ENCODE measurements at places on chromosomes 1 and 21.

DNA sequence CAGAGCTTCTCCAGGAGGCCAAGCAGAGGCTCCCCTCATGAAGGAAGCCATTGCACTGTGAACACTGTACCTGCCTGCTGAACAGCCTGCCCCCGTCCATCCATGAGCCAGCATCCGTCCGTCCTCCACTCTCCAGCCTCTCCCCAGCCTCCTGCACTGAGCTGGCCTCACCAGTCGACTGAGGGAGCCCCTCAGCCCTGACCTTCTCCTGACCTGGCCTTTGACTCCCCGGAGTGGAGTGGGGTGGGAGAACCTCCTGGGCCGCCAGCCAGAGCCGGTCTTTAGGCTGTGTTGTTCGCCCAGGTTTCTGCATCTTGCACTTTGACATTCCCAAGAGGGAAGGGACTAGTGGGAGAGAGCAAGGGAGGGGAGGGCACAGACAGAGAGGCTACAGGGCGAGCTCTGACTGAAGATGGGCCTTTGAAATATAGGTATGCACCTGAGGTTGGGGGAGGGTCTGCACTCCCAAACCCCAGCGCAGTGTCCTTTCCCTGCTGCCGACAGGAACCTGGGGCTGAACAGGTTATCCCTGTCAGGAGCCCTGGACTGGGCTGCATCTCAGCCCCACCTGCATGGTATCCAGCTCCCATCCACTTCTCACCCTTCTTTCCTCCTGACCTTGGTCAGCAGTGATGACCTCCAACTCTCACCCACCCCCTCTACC, 19.1 kb downstream of the CSF1 start:
- no peak for DNase-seq

DNA sequence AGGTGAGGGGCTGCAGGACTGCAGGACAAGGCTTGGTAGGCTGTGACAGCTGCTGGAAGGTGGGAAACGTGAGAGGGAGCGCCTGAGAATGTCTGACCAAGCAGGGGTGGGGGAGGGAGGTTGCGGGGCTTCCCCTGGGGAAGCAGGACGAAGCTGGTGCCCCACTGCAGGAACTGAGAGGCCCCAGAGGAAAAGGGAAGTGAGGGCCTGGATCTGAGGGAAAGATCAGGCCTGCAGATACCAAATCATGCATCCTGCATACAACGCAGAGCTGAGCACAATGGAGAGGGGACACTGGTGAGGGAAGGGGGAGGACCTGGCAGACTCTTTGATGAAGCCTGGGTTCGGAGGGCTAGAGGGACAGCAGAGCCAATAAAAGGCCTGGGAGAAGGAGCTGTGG, 65.7 kb upstream of the BACE2 start:
- DNase-seq, result no peak

DNA sequence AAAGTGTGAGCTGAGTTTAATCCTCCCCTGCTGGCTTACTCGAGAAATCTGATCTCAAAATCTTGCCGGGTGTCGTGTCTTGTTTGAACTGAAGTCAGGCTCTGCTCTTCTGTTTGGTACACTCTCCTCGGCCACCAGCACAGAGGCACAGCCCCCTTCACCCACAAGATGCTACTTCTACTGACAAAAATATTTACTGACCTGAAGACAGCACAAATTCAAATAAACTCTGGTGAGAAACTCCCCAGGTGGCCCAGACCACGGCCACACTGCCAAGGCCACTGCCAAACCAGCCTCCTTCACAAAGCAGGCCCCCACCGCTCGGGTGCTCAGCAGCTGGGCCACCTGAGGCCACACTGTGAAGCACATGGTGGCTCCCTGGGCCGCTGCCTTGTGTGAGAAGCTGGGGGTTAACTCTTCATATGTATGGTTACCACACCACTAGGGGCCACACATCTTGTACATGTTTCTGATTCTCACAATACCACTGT, 80.6 kb downstream of the TGFBR3 start:
- no peak for DNase-seq

GRCh38 chr1:35186239-35186638, 6.7 kb downstream of the SFPQ start:
- no peak for DNase-seq

DNA sequence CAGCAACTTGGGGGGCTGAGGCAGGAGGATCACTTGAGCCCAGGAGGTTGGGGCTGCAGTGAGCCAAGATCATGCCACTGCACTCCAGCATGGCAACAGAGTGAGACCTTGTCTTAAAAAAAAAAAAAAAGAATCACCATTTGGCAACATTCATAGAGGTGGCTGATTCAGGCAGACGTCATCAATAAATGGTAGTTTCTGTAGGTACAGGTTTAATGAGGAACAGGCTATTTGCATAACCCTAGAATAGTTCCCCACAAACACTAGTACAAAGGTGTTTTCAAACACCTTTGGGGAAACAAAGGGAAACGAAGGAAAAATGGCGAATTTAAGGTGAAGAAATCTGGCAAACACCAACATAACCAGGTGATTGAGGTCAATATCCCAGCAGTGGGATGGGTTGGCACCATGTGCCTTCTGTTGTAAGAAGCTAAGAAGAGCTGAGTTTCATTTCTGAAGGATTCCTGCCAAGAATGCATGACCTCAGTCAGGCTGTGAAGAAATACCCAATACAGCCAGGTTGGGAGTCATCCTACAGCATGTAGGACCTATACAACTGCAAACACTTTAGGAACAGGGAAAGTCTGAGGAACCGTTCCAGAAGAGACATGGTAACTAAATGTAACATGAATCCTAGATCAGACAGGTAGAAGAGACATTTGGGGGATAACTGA, 5.6 kb downstream of the LPAR3 start:
- no peak for DNase-seq

DNA sequence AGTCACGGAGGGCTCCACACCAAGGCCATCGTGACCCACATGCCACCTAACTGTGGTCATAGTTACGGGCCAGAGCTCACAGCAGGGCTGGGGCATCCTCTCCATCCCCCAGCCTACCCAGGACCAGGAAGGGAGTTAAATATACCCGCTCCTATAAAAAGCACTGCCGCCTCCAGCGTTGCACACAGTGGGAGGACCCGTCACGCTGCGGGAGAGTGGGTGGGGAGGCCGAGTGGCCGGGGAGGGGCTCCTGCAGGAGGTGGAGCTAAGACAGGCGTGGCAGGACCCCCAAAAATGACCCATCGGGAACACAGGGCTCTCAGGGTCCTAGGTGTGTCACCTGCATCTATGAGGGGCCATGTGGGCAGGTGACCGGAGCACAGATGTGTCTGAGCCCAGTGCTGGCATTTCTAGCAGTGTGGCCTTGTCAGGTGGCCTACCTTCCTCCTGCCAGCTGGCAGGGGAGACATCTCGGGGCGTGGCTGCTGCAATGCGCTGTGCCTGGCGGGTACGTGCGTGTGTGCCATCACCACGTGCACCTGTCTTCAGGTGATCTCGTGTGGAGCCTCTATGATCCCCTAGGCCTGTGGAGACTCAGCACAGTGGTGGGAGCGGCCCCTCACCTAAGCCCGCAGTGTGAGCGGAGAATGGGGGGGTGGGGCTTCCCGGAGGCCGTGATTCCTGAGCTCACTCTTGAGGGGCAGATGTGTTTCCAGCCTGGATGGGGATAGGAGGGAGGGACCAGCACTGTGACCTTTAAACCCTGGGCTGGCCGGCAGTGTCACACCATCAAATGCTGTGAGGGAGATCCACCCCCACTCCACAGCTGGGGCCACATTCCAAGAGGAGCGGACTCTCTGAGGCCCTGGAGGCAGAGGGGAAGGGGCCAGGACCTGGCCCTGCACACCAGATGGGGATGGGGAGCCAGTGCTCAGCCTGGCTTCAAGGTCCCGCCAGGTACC, 17.7 kb downstream of the AGRN start:
- DNase-seq, result no peak

DNA sequence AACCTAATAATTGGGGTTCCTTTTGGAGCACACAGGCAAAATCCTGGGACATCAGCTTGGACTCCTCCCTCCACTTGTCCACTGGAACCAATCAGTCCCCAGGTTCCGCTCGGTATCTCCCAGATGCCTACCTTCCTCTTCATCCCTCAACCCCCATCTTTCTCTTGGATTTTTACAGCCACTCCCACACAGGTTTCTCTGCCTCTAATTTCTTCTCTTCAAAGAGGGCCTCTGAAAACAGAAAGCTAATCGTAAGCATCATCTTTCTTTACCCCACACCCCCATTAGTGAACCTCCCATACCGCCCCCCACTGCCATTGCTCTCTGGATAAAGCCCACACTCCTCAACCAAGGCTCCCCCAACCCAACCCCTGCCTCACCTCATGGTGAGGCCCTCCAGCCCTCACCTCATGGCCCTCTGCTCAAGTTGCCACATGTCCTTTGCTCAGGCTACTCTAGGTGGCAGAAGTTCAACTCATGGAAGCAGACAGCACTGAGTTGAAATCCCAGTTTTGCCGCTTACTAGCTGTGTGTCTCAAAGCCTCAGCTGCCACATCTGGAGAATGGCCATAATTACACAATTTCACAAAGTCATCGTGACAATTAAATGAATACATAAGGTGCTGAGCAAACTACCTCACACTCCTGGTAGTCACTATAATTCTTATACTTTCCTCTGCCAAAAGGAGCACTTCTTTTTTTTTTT, 18.1 kb upstream of the WASF2 start:
- no peak for DNase-seq

GRCh38 chr1:37602750-37603694, 7.3 kb upstream of the GNL2 start:
- DNase-seq, result peak; percentile 99

DNA sequence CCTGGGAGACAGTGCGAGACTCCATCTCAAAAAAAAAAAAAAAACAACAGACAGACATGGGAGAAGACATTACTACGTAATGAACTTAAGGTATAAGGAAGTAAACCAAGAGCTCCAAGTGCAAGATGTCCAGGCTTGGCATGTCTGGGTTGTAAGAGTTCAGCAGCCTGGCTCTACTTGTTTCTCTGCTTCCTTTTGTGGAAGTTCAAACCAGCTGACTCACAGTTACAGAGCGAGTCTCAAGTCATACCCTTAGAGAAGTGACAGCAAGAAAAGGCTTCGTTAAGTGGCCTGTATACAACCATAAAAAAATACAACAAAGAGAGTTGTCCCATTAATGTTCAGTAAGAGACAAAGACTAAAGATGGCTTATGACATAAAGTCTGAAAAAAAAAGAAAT, 1.3 kb downstream of the RIT1 start:
- DNase-seq, result no peak

GRCh38 chr1:37486680-37487618, 12.6 kb downstream of the ZC3H12A start:
- DNase-seq, result peak; percentile 99

GRCh38 chr21:44576025-44576420, 2.5 kb downstream of the KRTAP10-4 start:
- no peak for DNase-seq

DNA sequence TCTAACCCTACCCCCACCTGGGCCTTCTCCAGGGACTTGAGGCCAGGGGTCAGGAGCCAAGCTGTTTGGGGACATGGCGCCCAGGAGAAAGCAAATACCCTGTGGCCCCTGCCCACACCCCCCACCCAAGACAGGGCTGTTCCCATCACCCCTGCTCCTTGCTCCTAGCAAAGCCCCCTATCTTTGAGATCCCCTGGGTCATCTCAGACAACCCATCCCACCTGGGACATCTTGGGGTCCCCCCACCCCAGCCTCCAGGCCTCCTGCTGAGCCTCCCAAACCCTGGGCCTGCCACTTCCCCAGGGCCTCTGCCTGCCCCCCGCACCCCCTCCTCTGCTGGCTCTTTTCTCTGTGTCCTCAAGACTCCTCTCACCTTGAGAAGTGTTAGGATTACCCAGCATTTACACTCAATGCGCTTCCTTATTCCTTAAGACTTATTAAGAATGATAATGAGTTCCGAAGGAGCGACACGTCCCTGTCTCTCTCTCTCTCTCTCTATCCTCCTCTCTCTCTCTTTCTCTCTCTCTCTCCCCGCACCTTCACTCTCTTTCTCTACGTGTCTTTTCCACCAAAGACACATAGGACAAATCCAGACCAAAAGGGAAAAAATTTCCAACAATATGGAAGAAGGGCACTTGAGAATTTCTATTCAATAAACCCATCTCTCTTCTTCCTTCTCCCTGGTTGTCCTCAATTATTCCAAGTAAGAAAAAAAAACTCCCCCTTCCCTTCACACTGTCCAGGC, 7.2 kb downstream of the CASZ1 start:
- DNase-seq, result no peak

- DNase-seq, result no peak
Measured at GRCh38 chr1:229128066-229128608, 142.8 kb upstream of the RAB4A start.

GRCh38 chr1:174408146-174408545, 39.6 kb upstream of the GPR52 start:
- DNase-seq, result no peak

DNA sequence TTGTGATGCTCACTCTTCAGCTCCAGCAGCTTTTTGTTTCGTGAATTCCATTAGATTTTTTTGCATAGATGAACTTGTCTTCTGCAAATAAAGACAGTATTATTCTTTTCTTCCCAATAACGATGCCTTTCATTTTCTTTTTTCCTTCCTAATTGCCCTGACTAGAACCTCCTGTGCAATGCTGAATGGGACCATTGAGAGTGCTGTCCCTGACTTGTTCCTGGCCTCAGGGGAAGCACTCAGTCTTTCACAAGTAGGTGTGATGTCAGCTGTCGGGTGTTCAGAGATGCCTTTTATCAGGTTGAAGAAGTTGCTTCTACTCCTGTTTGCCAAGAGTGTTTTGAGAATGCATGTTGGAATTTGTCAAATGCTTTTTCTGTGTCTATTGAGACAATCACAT, 64.3 kb upstream of the ADARB1 start:
- no peak for DNase-seq

DNA sequence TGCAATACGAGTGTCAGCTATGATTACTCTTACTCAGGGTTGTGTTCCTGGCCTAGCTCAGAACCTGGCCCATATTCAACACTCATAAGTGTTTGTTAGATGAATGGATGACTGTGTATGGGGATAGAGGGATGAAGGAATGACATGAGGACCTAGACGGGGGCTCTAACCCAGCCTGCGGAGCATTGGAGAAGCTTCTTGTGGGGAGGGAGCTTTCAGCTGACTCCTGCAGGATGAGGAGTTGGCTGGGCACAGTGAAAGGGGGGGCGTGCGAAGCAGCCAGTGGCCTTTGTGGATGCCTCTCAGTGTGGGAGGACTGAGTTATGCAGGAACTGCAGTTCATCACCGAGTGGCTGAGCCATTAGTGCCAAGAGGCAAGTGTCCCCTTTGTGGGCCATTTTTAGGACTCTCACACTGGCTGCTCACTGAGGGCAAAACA, 1.2 kb upstream of the EXTL1 start:
- no peak for DNase-seq

- DNase-seq, result no peak
Measured at GRCh38 chr1:54995835-54996234, 2.9 kb upstream of the BSND start.

DNA sequence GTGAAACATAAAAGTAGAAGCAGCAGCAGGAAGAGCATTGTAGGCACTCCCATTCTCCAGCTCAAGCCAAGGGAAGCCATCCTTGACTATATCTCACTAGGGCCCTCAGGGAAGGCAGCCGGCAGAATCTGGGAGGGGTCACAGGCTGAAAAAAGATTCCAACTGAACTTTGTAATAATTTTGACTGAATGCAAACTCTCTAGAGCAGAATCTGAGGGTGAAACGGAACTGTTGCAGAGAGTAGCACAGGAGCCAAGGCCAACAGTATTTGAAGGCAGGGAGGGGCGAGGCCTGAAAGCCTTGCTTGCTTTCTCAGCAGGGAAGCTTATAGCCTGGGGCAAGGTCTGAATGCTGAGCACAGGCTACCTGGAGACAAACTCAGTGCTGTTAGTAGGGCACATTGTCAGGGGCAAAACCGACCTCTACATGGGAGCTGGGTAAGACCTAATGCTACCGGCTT, 180.6 kb downstream of the COL24A1 start:
- no peak for DNase-seq

GRCh38 chr1:185670187-185670627, 64.0 kb upstream of the HMCN1 start:
- peak; percentile 26 for DNase-seq
